ENCODE measurements at places on chromosomes 7 and 10.

DNA sequence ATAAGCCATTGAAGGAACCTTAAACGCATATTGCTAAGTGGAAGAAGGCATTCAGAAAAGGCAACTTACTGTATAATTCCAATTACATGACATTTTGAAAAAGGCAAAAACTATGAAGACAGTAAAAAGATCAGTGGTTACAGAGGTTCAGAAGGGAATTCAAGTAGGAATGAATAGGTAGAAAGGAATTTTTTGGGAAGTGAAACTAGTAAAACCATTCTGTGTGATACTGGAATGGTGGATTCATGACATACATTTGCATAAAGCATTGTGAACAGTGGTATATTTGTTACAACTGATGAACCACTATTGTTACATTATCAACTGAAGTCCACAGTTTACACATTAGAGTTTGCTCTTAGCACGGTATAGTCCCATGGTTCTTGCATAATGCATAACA, 114.2 kb upstream of the GPR22 start:
- DNase-seq: no peak

GRCh38 chr7:115707258-115708012, 323.1 kb downstream of the TFEC start:
- DNase-seq: no peak

- no peak for DNase-seq
Measured at GRCh38 chr7:75711076-75711475, 27.7 kb downstream of the HIP1 start.

DNA sequence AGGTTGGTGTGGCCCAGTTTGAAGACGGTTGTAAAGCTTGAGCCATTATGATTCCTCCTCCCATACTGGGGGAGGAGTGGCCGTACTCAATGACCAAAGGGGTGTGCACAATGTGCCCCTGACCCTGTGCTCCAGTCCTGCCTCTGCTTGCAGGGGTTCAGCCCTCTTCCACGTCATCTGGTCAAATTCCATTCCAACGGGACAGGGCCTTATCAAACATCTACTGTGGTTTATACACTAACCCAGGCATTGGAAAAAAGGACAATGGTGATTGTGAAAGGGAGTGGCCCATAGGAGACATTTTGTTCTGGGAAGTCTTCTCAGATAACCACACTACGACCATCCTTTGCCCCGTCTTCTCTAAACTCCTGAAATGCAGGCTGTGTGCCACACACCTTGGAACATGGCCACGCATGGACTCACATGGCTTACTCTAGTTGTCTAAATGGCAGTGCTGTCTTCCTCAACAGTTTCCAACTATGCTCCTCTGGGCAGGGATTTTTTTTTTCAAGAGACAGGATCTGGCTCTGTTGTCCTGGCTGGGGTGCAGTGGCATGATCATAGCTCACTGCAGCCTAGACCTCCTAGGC, 103.0 kb downstream of the JCAD start:
- no peak for DNase-seq

DNA sequence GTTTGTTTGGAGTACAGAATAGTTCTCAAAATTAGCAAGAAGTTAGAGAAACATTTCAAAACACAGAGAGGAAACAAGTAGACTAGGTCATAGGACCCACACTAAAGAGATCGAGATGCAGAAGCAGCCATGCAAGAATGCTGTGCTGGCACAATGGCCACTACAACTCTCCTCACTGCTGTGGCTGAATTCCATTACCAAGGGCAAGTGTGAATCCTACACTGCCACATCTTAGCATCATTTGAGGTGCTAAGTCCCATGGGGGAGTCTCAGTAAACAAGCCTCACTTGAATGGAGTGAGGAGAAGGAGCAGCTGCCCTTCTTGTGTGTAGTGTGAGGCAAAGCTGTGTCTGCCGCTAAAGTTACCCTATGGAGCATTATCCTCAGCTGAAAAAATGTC, 56.7 kb downstream of the PCLO start:
- no peak for DNase-seq

DNA sequence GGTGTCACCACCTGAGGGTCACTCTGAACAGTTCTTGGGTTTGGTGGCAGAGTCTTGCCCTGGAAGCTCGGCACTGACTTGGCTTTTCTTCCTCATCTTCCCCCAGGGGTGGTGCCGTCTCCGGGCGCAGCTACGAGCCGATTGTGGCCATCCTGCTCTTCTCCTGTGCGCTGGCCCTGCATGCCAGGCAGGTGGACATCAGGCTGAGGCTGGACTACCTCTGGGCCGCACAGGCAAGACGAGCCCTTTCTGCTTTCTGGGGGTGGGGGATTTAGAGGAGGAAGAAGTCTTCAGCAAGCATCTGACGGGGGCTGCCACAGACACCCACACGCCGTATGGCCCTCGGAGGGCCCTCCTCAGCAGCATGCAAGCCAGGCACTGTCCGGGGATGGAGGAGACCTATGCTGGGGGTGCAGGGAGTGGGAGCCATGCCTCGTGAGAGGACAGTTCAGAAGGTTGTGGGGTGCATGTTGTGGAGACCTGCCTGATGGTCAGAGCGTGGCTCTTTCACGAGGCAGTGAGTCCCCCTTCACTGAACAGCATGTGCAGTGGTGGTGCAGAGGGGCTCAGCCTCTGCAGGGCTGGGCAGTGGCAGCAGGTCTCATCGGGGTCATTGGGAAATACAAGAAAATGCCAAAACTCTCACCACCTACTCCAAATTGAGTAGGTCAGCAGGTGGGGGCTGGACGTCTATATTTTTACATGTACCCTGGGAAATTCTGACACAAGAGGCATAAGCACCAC, 112.4 kb downstream of the ADCY1 start:
- DNase-seq: peak; percentile 18

- DNase-seq: no peak
Measured at GRCh38 chr7:105776068-105776790, 100.2 kb downstream of the ATXN7L1 start.

DNA sequence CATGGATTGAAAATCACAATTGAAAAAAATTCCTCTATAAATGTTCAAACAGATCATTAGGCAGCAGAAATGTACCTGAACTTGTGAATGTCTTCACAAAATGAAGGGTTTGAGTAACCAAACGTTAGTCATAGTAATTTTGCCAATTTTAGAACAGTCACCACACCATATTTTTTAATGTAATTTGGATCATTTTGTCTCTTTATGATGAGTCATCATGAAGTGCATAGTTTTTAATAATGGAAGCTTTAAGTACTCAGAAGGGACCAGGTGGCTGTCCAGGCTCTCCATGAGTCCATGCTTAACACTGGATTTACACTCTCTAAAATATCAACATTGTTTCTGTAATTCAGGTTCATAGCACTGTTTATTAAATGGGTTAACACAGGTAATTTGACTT, 219.2 kb downstream of the ETV1 start:
- no peak for DNase-seq

- DNase-seq: peak; percentile 59
Measured at GRCh38 chr7:43905956-43906330, 453 bp downstream of the URGCP start.

DNA sequence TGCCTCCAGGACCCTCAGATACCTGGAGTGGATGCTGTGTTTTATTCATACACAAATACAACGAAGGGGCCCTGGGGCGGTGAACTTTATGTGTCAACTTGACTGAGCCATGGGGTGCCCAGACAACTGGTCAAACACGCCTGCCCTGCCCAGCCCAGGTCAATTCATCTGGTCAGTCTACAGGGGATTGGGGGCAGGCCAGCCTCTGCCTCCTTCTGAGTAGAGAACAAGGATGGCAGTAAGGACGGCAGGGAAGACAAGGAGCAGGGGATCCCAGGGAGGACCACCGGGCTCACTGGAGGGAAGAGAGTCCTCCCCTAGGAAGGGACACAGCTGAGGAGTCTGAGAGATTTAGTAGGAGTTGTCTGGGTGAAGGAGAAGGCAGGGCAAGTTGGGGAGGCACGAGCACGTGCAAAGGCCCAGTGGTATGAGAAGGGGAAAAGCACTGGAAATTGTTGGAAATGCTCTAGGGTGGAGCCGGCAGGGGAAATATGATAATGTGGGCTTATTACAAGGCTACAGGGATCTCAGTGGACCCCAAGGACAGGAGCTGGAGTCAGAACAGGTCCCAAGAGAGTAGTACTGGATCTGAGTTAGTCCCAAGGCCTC, 63.4 kb downstream of the MYL10 start:
- no peak for DNase-seq

DNA sequence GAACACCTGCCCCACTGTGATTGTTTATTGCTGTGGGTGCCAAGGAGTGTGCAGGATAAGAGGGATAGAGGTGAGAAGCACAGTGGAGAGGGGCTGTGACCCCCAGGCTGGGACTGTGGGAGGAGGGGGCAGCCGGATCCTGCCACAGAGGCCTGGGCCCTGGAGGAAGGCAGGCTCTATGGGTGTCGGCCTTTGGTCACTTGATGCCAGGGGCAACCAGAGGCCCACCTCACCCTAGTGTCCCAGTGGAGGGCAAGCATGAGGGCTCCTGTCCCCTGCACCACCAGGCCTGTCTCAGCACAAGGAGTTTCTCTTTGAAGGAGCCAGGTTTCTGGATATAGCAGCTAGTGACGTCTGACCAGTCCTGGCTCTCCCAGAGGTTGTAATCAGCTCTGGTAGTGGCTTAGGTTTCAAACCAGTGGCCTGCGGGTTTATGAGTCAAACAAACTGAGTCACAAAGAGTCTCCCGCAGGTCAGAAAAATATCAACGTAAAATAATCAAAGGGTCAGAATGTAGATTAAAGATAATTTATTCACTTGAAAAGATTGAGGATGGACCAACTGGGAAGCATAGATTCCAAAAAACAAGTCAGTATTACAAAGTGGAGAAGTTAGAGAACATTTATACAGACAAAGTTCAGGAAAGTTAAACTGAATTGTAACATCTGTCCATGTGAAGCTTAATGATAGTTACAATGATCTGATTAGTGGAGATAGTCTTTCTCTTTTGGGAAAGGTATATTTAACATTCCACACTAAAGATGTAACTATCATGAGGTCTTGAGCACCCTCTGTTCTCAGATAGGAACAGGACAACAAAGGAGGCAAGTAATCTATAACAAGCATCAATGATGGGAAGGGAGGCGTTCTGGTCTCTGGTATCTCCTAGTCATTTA, 37.2 kb upstream of the ZNF488 start:
- no peak for DNase-seq

GRCh38 chr10:76352300-76352699, 920.9 kb downstream of the LRMDA start:
- DNase-seq: no peak

- no peak for DNase-seq
Measured at GRCh38 chr10:51806079-51806835, 106.9 kb upstream of the CSTF2T start.

- no peak for DNase-seq
Measured at GRCh38 chr10:33136271-33136670, 178.2 kb upstream of the ITGB1 start.

DNA sequence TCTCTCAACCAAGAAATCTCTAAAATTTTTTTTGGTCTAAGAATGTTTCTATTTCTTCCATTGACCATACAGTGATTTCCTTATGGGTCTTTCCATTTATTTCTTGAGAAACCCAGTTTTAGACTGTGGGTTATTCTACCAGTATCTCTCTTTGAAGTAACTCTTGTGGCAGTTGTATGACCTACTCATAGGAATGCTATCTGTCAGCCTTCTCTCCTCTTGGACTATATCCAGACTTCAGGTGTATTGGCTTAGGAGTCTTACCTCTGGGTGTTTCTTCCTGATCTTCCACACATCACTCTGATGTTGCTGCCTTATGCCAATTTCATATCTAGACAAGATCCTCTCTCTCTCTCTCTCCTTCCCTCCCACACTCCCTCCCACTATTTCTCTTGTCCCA, 178.1 kb downstream of the BMPER start:
- no peak for DNase-seq

DNA sequence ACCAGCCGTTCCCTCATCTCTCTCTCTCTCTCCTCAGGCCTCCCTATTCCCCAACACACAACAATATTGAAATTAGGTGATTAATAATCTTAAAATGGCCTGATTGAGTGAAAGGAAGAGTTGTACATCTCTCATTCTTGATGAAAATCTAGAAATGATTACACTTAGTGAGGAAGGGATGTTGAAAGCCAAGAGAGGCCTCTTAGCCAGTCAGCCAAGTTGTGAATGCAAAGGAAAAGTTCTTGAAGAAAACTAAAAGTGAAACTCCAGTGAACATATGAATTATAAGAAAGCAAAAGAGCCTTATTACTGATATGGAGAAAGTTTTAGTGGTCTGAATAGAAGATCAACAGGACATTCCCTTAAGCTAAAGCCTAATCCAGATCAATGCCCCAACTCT, 695.1 kb downstream of the GRID1 start:
- DNase-seq: no peak

DNA sequence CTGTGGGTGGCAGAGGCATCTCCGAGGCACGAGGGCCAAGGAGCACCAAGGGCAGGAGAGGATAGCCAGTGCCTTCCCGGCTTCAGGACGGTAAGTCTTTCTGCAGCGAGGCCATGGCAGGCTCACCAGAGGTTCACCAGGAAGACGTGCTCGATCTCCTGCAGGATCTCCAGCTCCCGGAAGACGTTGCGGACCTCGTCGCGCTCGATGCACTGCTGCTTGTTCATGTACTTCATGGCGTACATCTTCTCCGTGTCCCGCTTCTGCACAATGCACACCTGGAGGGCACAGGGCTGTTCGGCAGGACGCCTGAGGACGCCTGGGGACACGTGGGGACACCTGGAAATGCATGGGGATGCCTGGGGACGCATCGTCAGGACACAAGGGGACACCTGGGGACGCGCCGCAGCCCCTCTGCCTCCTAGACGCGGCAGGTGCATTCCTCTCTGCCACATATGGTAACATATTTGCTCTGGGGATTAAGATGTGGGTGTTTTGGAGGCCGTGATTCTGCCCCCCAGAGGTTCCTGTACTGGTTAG, 41.2 kb downstream of the DPYSL4 start:
- no peak for DNase-seq

DNA sequence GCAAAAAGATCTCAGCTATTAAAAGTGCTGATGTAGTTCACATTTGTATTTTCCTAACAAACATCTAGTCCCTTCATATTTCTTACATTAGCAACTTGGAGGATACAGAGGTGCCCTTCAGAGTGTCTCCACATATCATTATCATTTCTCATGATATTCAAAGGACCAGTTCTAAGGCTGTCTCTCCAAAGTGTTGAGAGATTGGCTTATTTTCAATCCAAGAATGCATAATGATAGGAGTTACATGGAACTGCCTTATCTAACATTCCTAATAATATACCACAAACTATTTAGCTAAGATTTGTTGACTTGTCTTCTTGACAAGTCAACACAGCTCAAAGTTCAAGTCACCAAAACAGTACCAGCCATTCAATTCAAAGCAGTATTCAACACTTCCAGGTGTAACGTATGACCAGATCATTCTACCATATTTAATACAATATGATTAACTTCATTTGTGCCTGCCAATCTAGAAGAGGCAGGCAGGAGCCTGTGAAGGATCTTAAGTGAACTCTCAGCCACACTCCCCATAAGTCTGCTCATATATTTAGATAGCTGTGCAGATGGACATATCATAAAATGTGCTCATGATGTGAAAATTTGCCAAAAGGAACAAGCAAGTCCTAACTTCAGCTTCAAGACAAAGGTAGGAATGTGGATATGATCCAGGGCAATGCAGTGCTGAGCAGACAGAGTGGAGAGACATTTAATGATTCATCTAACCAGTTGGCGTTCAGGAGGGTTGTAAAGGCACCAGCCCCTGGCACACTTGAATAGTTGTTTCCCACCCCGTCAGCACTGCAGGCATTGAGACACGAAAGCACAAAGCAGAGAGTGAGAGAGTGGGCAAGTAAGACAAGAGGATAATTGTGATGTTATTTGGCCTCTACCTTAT, 108.3 kb downstream of the MTERF1 start:
- DNase-seq: no peak

GRCh38 chr10:22042557-22043326, 39.2 kb upstream of the DNAJC1 start:
- no peak for DNase-seq

- no peak for DNase-seq
Measured at GRCh38 chr7:74483402-74484336, 30.0 kb downstream of the GTF2IRD1 start.

- no peak for DNase-seq
Measured at GRCh38 chr7:143397710-143398530, 10.7 kb downstream of the EPHA1 start.
